ENCODE measurements at places on chromosomes 1 and 21.

DNA sequence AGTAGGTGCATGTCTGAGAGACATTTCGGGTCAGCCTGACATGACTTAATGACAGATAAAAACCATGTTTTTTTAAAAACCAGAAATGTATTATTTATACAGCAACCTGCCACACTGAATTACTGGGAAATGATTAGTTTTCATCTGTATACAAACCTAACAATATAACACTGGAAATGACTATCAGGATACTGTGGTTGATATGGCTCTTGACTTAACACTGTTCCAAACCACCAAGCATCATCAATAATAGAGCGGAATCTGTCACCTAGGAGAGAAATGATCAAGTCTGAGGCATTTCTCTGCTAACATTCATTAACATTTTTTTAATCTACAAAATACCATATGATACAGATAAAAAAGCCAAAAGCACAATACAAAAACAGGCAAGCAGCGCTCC lies 41.7 kb upstream of the PSMG1 start:
- no peak for DNase-seq

DNA sequence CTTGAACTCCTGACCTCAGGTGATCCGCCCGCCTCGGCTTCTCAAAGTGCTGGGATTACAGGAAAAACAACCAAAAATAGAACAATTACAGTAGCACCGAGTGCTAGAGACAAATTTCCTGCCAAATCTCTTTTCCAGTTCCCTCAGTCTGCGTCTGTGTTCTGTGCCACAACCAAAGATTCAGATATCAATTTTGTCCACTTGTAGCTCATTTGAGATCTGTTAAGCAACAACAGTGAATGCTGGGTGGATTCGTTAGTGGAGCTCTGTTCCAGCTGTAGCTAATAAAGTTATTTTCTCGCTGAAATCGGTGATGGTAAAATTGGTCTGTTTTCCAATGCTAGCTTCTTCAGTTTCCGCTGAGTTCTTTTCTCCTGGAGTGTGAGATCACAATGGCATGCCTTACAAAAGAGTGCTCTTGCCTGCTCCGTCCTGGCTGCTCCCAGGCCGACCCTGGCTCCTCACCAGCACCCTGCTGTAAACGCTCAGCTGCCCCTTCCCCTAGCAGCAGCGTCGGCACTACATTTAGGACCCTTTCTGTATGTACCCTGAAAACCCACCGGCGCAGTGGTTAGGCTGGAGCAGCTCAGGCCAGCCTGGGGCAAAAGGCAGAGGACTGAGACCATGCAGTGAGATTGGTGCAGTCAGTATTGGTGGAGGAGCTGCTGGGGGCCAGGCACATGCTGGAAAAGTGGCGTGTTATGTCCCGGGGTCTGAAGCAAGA lies 395.4 kb downstream of the KIF26B start:
- no peak for DNase-seq

DNA sequence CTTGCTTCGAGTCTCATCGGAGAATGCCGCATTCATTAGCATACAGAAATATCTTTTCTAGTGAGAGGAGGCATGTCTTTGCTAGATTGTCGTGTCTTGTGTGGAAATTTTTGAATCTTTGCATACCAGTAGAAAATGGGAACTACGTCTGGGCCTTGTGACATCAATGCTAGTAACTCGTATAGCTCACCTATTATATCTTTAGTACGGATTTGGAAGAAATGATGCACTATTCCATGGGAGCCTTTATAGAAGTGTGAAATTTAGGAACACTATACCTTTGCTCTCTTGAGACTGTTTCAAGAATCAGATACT lies 835 bp downstream of the UHMK1 start:
- no peak for DNase-seq

- DNase-seq, result peak; percentile 20
These were observed 36.7 kb downstream of the ERI3 start for GRCh38 chr1:44318097-44319088.

- DNase-seq, result no peak
These were observed 473.0 kb upstream of the ADGRL2 start for GRCh38 chr1:81327743-81328142.

DNA sequence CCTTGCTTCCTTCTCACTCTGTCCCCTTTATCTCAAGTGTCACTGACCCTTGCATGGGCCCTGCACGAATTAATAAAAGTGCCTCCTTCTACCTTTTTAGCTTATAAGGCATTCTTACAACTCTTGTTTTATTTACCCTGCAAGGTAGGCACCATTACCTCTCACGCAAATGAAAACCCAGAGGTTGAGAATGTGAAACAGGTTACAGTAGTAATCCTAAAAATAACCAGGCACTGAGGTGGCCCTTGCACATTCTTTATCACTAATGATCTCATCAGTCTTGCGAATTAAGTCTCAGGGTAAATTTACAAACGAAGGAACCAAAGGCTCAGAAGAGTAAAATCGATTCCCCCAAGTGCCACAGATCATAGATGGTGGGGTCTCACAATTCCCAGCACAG lies 3.7 kb downstream of the GLIS1 start:
- no peak for DNase-seq

GRCh38 chr1:165941531-165941930 lies 114.1 kb downstream of the UCK2 start:
- no peak for DNase-seq

GRCh38 chr1:115426231-115426771 lies 88.3 kb upstream of the NGF start:
- no peak for DNase-seq

Measured in NCI-H187 (cell line).